Activated naive CD4-positive, alpha-beta T cell treated with anti-CD3 and anti-CD28 coated beads, Interleukin-2, amount 50 U/mL, for 72 hours (primary cell): ENCODE measurements at places on chromosomes 5 and 9.

GRCh38 chr5:24591426-24591825, 53.4 kb downstream of the CDH10 start:
- no peak for DNase-seq

DNA sequence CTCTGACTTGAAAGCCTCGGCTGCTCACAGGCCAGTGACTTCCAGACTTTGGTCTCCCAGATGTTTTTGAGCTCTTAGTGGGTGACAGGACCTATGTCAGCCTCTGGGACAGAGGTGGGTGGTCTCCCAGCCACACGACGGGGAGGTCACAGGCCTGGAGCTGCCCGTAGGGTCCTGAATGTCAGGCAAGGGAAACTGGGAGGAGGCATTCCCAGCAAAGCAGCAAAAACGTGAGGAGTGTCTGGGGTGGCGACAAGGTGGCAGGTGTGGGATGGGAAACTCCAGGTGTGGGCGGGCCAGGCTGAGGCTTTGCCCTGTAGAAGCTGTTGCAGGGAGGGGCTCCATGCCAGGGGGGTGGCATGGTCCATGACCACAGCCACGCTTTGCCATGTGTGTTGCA, 110.5 kb downstream of the CACNA1B start:
- DNase-seq: no peak

GRCh38 chr9:127537014-127537413, 75.1 kb upstream of the STXBP1 start:
- DNase-seq: no peak

GRCh38 chr5:176360894-176361436, 599 bp downstream of the KIAA1191 start:
- no peak for DNase-seq

DNA sequence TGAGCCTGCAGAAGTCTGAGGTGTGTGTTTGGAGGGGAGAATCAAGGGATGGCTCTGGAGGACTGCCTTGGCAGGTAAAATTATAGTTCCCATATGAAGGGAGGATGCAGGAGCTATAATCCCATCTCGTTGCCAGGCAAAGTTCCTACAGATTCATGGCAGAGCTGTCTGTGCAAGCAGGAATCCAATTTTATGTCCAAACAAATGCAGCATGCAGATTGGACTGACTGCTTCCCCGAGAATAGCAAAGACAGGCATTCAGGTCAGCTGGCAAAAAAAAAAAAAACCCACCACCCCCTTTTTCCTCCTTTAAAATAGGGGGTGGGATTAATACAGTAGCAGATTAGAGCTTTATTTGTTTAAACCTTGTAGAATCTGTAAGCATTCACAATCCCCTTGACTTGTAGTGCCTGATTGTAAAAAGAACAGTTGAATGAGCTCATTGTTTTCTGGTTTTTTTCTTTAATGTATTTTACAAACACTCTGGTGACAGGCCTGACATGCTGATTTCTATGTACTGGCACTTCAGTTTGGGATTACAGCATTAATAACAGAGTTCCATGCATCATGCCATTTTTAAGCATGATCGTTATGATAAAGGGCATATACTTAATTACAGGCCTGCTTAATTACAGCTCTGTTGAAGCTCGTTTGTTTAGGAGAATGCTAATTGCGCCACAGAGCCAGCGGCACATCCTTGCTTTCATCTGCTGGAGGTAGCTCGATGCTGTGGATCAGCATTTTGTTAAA, 141.4 kb upstream of the LMX1B start:
- DNase-seq: no peak

GRCh38 chr9:117718085-117718484, 13.9 kb downstream of the TLR4 start:
- no peak for DNase-seq

DNA sequence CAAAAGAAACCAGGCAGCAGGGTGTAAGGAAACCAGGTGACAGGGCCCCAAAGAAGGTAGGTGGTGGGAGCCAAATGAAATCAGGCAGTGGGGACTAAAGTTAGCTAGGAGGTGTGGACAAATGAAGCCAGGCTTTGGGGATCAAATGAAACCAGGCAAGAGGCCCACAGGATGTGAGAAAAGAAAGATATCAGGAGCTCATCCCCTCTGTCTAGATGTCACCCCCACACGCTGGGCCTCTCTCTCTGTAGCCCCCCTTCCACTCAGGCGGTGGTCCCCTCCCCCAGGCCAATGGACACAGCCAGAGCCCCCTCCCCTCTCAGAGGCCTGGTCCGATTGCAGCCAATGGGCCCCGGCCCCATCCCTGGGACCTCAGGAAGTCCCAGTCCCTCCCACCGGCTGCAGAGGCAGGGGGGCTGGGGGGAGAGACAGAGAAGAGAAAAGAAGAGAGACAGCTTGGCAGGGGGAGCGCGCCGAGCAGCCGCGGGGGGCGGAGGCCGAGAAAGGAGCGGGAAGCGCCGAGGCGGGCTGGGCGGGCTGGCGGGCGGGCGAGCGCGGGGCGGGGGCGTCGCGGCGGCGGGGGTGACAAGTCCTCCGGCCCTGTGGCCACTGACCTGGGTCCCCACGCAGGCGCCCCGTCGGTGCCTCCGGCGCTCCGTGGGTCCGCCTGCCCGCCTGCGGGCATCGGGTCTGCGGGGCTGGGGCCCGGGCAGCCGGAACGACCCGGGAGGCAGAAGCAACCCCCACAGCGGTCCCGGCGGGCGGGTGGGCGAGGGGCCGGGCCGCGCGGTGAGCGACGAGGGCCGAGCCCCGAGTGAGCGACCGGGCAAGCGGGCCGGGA, 11.9 kb downstream of the CNTFR start:
- DNase-seq: no peak
